ENCODE measurements at places on chromosomes 5 and 9.

GRCh38 chr5:73766902-73767301, 140.9 kb downstream of the ARHGEF28 start:
- no peak for DNase-seq

DNA sequence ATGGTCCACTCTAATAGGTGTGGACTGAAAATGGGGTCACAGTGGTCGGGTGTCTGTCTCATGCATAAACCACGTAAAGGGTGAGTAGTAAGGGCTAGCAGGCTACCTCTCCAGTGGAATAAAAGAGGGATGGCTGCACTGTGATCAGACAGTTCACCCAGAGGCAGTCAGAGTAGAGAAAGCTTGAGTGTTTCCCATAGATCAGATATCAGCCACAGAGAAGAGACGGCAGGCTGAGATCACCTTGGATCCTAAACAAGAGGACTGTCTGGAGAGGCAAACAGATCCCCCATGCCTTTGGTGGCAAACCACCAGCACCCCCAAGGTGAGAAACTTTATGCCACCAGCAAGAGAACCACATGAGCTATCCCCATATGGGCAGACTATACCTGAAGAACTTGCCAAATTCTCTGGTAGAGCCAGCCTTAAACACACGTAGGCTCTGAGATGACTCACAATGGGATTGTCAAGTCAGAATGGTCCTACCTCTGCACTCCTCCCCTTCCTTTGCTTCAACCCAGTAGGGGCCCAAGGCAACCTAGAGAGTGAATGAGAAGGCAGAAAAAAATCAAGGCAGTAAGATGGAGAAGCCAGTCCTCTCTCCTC, 205.2 kb upstream of the MAP3K1 start:
- DNase-seq, result no peak

- peak; percentile 32 for DNase-seq
These were observed 85.8 kb upstream of the ALDH1A1 start for GRCh38 chr9:73038613-73039012.

DNA sequence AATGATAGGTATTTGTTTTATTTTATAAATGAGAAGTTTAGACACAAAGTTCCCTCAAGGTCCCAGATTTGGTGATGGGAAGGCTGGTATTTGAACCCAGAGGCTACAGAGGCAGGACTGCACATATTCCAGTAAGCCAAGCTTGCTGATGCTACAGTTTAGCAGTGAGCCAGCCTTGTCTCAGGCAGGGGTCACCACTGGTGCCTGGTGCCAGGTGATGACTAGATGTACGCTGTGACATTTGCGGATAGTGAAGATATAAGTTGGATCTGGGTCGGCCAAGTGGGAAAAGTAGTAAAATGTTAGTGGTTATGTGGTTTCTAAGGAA, 143.9 kb downstream of the AOPEP start:
- DNase-seq, result no peak

GRCh38 chr9:35757226-35757891, 3.3 kb upstream of the MSMP start:
- no peak for DNase-seq

- peak; percentile 54 for DNase-seq
These were observed 25.5 kb upstream of the RUSC2 start for GRCh38 chr9:35464141-35465025.

DNA sequence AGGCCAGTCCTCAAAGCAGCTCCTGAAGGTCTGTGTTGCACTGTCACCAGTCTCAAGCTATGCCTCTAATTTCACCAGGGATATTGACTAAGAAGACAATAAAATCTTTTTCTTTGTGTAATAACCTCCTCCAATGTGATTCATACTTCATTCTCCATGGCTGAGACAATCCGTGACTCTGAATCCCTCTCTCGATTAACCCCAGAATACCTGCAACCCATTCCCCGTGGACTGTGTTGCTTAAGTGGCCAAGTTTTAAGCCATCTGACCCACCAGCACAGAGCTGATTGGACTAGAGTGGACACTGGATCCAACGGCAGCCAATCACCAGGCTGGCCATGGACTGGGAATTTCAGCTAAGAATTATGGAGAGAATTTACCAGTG, 5.4 kb upstream of the CCIN start:
- no peak for DNase-seq

GRCh38 chr9:134653259-134654009, 11.8 kb downstream of the COL5A1 start:
- DNase-seq, result no peak

DNA sequence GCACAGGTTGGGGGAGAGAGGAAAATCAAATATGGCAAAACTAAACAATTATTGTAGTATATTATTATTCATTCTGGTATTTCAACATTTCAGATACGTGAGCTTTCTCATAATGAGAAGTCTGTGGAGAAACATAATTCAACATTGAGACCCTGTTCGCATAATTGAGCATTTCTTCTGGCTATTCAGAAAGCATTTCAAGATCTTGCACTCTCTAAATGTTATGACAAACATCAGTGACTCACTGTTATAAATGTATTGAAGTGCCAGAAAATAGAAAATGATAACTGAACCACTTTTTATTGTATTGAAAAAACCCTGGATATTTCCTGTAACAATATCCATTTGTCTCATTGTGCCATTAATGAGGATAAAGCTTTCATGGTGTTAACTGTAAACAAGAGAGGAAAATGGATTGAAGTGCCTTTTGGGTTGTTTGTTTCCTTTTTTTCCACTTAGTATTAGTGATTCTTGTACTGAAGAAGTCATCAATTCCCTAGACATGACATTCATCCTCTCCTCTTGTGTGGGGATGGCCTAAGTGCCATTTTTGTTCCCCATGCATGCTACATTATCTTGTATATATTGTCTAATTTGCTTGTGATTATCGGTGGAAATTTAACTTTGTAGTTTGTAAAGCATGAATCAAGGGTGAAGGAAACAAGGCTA, 124.6 kb downstream of the CAMK4 start:
- DNase-seq, result no peak

GRCh38 chr5:151707567-151707966, 20.9 kb upstream of the SPARC start:
- no peak for DNase-seq

- DNase-seq, result no peak
These were observed 651.6 kb downstream of the HTR1A start for GRCh38 chr5:63310644-63311043.

- no peak for DNase-seq
These were observed 42.4 kb upstream of the TJP2 start for GRCh38 chr9:69131682-69132081.

GRCh38 chr5:160547872-160548271, 126.2 kb downstream of the PTTG1 start:
- DNase-seq, result no peak

GRCh38 chr5:156366521-156366920, 39.6 kb downstream of the SGCD start:
- no peak for DNase-seq

DNA sequence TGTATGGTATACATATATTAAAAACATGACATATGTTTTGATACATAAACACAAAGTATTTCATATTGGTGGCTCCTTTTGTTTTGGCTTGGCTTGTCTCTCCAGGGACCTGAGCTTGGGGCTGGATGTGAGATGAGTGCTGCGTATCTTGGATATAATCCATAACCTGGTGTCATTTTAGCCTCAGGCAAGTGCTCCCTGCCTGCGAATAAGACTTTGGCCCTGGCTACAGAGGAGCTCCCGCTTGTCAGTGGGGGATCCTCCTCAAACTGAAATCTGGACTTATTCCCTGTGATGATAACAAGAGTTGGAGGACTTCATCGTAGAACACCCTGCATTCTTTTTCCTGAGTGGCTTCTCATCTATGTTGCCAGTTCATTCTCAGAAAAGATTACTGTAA, 341.7 kb upstream of the CLINT1 start:
- no peak for DNase-seq

DNA sequence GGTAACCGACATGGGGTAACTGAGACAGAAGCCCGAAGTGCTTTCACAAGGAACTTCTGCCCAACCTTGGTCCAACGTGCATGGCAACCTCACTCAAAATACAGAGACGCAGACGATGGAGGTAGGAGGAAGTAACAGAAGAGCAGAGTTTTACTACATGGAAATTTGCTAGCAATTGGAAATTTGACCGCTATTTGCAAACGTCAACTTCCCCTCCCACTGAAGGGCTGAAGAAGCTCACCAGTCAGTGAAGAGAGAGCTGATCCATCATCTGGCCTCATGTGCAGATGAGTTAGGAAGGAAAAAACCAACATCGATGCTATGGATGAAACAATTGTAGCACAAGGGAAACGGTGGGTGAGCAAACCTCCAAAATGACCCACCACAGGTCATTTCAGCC, 196.7 kb downstream of the RGS3 start:
- no peak for DNase-seq

GRCh38 chr5:75568202-75568601, 43.1 kb upstream of the ANKDD1B start:
- DNase-seq, result no peak

- no peak for DNase-seq
These were observed 63.5 kb downstream of the ENC1 start for GRCh38 chr5:74576941-74577456.

- DNase-seq, result peak; percentile 53
These were observed 727 bp downstream of the RHOBTB3 start for GRCh38 chr5:95731571-95732554.

DNA sequence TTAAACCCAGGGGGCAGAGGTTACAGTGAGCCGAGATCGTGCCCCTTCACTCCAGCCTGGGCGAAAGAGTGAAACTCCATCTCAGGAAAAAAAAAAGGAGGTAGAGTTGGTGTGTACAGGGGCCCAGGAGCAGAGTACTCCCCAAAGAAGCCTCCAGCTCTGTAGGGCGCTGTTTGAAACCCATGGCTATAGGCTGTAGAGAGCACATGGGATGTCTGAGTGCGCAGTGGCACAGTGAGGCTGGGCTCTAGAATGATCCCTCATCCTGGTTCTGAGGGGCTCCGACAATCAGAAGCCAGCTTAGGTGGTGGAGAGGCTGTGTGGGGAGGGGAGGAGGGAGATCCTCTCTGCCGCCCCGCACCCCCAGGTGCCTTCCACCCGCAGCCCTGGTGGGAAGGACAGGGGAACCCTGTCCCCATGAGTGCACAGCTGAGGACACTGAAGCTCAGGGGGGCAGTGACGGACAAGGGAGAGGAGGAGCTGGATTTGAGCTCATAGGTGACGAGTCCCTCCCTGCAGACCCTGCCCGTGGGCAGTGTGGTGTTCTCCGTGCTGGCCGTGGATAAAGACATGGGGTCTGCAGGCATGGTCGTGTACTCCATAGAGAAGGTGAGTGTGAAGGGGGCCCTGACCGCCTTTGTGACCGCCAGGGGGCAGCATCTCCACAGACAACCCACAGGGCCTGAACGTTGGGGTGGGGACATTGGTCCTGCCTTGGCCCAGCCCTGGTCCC, 24.6 kb downstream of the CDHR2 start:
- peak; percentile 36 for DNase-seq

- no peak for DNase-seq
These were observed 167.8 kb downstream of the CRB2 start for GRCh38 chr9:123523845-123524244.

GRCh38 chr5:76622973-76623596, at the start of gene F2RL2:
Gene F2RL2, minus strand, starts transcription at chr5:76623403. Its CDS starts 173 bp downstream, at chr5:76623230.
- DNase-seq, result no peak

- DNase-seq, result no peak
These were observed 2.4 kb upstream of the ARHGEF37 start for GRCh38 chr5:149578896-149579295.

DNA sequence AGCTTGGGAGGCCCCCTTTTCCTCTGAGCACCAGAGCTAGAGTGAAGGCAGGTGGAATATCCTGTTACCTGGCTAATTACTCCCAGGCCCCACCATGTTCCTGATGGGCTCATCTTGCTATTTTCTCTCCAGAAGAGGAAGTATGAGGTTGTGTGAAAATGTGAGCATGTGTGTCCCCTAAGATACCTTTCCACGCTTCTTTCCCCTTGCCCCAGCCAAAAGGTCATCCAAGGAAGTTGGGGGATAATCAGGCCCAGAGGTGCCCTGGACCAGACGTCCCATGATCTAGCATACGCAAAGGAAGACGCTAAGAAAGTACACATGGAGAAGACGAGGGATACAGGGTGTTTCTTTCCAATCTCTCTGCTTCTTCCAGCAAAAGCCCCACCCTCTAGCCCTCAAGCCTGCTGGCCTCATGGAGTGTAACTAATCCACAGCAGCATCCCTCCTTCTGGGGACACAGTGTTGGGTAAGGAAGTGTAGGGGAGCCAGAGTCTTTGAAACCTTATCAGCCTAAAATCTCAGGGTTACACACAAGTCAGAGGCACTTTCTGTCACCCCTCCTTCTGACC, 115.3 kb downstream of the SLC1A3 start:
- DNase-seq, result no peak

GRCh38 chr9:77488439-77489126, 159.5 kb downstream of the GNA14 start:
- no peak for DNase-seq

DNA sequence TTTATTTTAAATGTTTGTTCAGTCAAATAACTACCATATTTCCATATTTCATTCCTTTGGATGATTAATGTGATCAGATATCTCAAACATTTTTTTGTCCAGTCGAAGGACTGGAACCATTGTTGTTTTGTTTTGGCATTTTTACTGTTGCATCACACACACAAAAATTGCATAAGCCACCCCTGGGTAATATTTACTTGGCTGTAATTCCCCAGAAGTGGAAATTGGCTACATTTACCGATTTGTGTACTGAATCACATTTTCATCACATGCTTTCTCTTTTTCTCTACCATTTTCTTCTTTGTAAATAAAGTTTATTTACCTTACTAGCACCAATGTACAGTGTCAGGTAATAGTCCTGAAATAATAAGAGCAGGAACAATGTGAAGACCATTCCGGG, 1729.7 kb upstream of the WWC1 start:
- DNase-seq, result no peak

GRCh38 chr9:94847486-94847885, 121.0 kb downstream of the AOPEP start:
- DNase-seq, result no peak

DNA sequence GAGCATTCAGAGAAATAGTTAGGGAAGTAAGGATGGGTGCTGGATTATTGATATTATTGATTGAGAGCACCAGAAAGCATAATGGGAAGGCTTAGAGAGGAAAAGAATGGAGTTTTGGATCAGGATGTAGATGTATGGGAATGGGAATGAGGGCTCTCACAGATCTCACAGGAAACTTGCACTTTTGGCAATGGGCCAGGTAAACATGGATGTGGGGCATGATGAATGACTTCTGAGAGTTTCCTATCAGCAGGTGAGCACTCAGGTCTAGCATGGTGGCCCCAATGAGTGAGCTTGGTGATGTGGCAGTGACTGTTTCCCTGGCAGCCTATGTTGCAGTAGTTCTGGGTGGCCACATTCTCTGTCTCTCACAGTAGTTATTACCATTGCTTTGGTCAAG, 283.8 kb downstream of the FBXL7 start:
- no peak for DNase-seq

DNA sequence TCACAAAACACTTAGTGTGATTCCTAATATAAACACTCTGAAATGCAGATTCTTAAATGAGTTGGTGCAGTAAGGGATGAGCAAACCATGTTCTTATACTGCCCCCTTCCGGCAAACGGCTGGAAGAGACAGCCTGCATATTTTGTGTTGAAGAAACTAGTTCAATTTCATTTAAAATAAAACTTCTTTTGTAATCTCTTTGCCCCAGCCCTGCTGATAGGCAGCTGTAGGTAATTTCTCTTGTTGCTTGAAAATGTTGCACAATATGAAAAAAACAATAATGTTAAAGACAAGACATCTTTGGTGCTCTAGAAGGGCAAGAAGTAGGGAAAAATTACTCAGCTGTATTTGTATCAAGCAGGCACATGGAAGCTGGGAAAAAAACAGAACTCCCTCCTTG, 89.7 kb upstream of the CCNG1 start:
- DNase-seq, result peak; percentile 36

Measured in right lung (tissue), 10 donors.